ENCODE measurements at places on chromosomes 7 and 10. TPM values are rescaled to one million over a fixed set of nuclear protein-coding genes. Genes with fewer than 3 reads are reported as not detected.

The NANOS1 gene
- 0.11 TPM for total RNA-seq

DNA sequence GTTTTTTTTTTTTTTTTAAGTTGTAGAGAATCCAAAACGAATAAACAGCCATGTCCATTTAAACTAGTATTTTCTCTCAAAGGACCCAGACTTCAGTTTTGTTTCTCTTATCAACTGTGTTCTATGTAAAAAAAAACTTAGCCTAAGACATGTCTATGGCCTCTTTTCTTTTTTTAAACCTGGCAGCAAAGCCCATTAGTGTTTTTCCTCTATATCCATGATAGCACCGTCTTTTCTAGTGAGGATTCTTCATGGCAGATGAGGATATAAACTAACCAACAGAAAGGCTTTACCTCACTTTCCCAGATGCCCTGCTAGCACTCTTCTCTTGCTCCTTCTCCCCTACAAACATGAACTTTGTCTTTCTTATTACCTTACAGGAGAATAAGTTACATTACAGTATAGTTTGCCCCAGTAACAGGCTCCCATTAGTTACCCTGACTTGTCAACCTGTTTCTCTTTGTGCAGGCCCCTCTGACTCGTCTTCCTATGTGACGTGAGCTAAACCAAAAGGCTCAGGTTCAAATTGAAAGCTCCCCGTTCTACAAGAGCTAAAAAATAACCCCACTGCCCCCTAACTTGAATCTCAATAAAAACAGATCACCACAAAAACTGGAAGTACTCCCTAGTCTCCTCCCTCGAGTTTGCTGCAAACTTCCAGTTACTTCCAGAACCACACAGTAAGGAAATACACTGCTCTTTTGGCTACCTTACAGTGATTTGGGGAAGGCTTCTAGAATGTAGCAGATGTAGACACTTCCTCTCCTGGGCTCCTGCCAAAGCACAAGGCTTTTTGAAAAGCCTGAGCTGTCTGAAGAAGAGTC, 20.1 kb downstream of the P4HA1 start:
- peak; percentile 46 for DNase-seq

GRCh38 chr7:153902862-153903261, 149.3 kb upstream of the DPP6 start:
- DNase-seq, result no peak

- DNase-seq, result no peak
Measured at GRCh38 chr7:55593515-55594318, 21.4 kb upstream of the VOPP1 start.
